ENCODE measurements at places on chromosomes 1 and 21. TPM values are rescaled to one million over a fixed set of nuclear protein-coding genes. Genes with fewer than 3 reads are reported as not detected.

Gene TPTE
- total RNA-seq = not detected

Gene SYCP1
- not detected for total RNA-seq

DNA sequence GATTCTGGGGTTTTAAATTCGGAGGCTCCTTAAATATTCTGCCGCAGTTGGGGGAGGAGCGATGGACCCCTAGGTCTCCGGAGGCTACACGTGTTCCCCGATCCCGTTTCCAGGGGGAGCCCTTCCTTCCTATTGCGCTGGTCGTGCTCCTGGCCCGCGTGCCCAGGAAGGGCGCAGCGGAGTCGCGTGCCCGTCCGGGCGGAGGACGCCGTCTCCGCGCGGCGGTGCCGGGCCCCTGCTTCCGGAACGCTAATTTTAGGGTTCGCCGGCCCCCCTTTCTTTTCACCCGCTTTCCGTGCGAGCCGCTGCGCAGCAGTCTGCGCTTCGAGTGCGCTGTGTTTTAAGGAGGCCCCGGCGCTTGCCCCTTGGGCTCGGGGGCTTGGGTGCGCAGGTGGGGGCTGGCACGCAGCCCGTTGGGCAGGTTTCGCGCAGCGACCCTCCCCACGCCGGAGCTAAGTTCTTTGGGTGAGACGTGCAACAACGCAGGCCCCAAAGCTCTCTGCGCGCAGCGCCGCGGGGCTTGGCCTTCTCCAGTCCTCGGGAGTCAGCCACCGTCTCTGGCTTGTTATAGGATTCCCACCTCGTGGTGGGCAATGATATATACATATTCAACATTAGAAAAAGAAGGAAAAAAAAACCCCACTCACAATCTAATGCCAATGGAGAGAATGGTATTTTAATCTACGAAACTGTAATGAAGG, 43.5 kb upstream of the DNAJC6 start:
- peak; percentile 48 for DNase-seq
- H3K36me3 ChIP-seq = no peaks in the 10 kb centered on the region
- peaks cover 21% of the 10 kb centered on the region for H3K4me1 ChIP-seq
- peak overlapping the region; percentile 51 for H3K27ac ChIP-seq
- H3K4me3 ChIP-seq = peak overlapping the region; percentile 65

Gene AGMAT
- 17.6 TPM for total RNA-seq

DNA sequence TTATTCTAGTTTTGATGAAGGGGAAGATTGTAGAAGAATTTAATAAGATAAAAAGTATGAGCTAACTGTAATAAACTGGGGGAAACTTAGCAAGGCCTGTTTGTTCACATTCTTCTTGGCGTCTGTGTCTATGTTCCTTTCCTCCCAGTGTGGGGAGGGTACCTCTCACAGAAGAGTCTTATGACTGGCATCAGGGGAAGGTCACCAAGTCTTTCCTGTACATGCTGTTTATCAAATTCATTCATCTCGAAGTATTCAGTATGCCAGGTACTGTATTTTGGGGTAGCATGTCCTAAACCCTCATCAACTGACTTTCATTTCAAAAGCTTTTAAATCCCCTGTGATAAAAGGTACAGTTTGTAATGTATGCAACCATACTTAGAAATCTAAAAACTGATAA, 78.4 kb downstream of the HS2ST1 start:
- no peak for DNase-seq
- no peaks in the 10 kb centered on the region for H3K27me3 ChIP-seq
- H3K36me3 ChIP-seq = no peaks in the 10 kb centered on the region
- H3K4me1 ChIP-seq = no peaks in the 10 kb centered on the region

GRCh38 chr1:24861821-24862727, 68.0 kb downstream of the RUNX3 start:
- H3K4me3 ChIP-seq = no peak overlapping the region
- DNase-seq = no peak
- H3K27ac ChIP-seq = no peak overlapping the region
- H3K4me1 ChIP-seq = no peaks in the 10 kb centered on the region
- H3K36me3 ChIP-seq = no peaks in the 10 kb centered on the region

- no peaks in the 10 kb centered on the region for H3K4me1 ChIP-seq
- no peak for DNase-seq
- H3K36me3 ChIP-seq = no peaks in the 10 kb centered on the region
- H3K27me3 ChIP-seq = peaks cover under 1% of the 10 kb centered on the region
- no peak overlapping the region for H3K27ac ChIP-seq
Measured at GRCh38 chr1:3060127-3060526, 8.9 kb upstream of the PRDM16 start.

Gene RCAN3
- total RNA-seq = 96.8 TPM

- peaks cover 3% of the 10 kb centered on the region for H3K4me1 ChIP-seq
- H3K27ac ChIP-seq = no peak overlapping the region
- no peak overlapping the region for H3K4me3 ChIP-seq
- DNase-seq = peak; percentile 37
- H3K36me3 ChIP-seq = no peaks in the 10 kb centered on the region
Measured at GRCh38 chr1:100868364-100868995, 26.2 kb downstream of the EXTL2 start.

DNA sequence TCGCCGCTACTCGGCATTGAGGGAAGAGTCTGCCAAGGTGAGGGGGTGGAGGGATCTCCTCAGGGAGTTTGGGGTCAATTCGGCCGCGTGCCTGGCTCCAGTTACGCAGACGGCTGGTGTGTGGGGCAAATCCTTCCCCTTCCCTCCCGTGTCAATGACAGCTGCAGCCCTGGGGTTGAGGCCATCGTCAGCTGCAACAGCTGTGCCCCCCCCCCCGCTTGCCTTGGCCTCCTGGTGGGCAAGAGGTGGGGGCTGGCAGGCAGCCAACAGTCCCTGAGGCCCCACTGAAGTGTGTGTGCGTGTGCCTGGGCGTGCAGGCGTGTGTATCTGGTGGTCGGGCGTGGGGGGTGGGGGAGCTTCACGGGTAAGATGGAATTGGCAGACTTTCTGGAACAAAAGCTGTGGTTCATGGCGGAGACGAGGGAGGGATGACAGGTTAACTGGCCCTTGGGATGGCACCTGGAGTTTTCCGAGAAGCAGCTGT, 25.6 kb downstream of the PPFIA4 start:
- H3K27me3 ChIP-seq = no peaks in the 10 kb centered on the region
- no peak overlapping the region for H3K27ac ChIP-seq
- peaks cover 2% of the 10 kb centered on the region for H3K4me1 ChIP-seq
- DNase-seq = no peak

DNA sequence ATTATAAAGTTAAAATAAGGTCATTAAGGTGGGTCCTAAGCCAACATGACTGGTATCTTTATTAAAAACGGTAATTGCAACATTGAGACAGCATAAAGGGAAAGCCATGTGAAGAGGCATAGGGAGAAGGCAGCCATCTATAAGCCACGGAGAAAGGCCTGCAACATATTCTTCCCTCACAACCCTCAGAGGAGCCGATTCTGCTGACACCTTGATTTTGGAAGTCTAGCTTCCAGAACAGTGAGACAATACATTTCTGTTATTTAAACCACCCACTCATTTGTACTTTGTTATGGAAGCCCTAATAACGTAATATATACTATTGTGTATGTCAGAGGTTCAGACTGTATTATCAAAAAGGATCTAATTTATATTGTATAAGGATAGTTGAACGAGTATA, 190.8 kb downstream of the PDE4B start:
- no peaks in the 10 kb centered on the region for H3K36me3 ChIP-seq
- peaks cover 16% of the 10 kb centered on the region for H3K27me3 ChIP-seq
- no peaks in the 10 kb centered on the region for H3K4me1 ChIP-seq
- no peak overlapping the region for H3K27ac ChIP-seq
- H3K4me3 ChIP-seq = no peak overlapping the region
- DNase-seq = no peak

Gene FALEC
- total RNA-seq = 0.64 TPM

Gene PRKAA2
- total RNA-seq = not detected

Gene FAM163A
- total RNA-seq = not detected

Gene C1orf52
- 26.4 TPM for total RNA-seq

Gene SERTAD4
- total RNA-seq = not detected

DNA sequence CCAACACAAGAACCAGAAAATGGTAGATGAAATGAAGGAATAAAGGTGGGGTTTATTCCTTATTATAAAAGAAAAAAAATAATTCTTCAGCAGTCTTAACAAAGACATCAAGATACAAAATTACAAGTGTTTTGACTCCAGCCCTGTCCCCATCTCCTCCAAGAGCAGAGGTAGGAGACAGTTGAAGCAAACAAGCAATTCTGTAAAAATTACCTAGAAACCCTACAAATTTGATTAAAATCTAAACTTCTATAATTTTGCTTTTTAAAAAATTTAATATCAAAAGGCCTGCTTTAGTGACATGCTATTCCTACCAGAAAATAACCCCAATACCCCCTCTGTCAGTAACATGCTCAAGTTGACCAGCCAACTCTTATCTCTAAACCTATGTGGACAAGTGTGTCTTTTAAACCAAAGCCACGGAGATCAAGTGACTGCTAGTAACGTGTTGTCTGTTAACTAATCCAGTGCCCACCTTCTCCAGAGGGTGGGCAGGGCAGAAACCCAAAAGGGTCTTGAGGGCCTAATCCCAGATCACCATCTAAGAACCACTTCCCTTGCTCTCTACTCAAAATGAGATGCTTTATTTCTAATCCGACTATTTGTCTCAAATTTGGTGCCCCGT, 8.4 kb downstream of the GLUL start:
- DNase-seq = no peak
- no peak overlapping the region for H3K4me3 ChIP-seq
- no peak overlapping the region for H3K27ac ChIP-seq

- H3K4me1 ChIP-seq = peaks cover 77% of the 10 kb centered on the region
- H3K27me3 ChIP-seq = no peaks in the 10 kb centered on the region
- peak overlapping the region; percentile 86 for H3K27ac ChIP-seq
- no peaks in the 10 kb centered on the region for H3K36me3 ChIP-seq
- peak; percentile 93 for DNase-seq
Measured at GRCh38 chr1:203273206-203273868, 32.0 kb upstream of the BTG2 start.

GRCh38 chr1:21497466-21498061, 11.7 kb upstream of the ALPL start:
- H3K4me1 ChIP-seq = no peaks in the 10 kb centered on the region
- no peak overlapping the region for H3K27ac ChIP-seq
- peaks cover 9% of the 10 kb centered on the region for H3K27me3 ChIP-seq
- H3K4me3 ChIP-seq = no peak overlapping the region
- no peaks in the 10 kb centered on the region for H3K36me3 ChIP-seq

GRCh38 chr1:66373157-66373591, 160.8 kb upstream of the SGIP1 start:
- peaks cover 63% of the 10 kb centered on the region for H3K4me1 ChIP-seq
- H3K27ac ChIP-seq = peak overlapping the region; percentile 88
- H3K27me3 ChIP-seq = no peaks in the 10 kb centered on the region
- H3K36me3 ChIP-seq = peaks cover 62% of the 10 kb centered on the region

GRCh38 chr1:7727809-7728471, 43.2 kb upstream of the VAMP3 start:
- no peak overlapping the region for H3K4me3 ChIP-seq
- no peak overlapping the region for H3K27ac ChIP-seq
- H3K27me3 ChIP-seq = peaks cover 4% of the 10 kb centered on the region
- peaks cover 6% of the 10 kb centered on the region for H3K4me1 ChIP-seq
- H3K36me3 ChIP-seq = no peaks in the 10 kb centered on the region

GRCh38 chr1:75115654-75116053, 18.5 kb upstream of the LHX8 start:
- no peak overlapping the region for H3K4me3 ChIP-seq
- no peaks in the 10 kb centered on the region for H3K4me1 ChIP-seq
- no peak for DNase-seq
- H3K36me3 ChIP-seq = no peaks in the 10 kb centered on the region
- H3K27ac ChIP-seq = no peak overlapping the region
- H3K27me3 ChIP-seq = no peaks in the 10 kb centered on the region

- DNase-seq = no peak
- H3K27ac ChIP-seq = no peak overlapping the region
- peaks cover 4% of the 10 kb centered on the region for H3K36me3 ChIP-seq
- H3K4me1 ChIP-seq = peaks cover 14% of the 10 kb centered on the region
Measured at GRCh38 chr1:43373066-43373940, 5.5 kb upstream of the ELOVL1 start.

DNA sequence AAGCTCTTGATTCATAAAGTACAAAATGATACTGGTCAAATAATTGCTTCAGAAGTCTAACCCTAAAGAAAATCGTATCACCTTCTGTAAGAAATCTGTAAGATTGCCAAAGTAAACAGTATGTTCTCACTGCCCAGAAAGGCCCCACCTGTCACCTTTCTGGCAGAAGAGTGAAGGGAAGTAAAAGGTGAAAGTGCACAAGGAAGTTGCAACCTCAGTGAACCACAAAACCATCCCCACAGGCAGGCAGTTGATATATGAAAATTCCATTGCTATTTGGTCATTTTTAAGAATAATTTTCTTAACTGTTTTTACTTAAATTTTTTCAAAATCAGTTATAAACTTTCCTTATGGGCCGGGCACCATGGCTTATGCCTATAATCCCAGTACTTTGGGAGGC, 48.5 kb upstream of the FBXO28 start:
- H3K36me3 ChIP-seq = no peaks in the 10 kb centered on the region
- H3K4me1 ChIP-seq = peaks cover 7% of the 10 kb centered on the region
- H3K27me3 ChIP-seq = peaks cover 5% of the 10 kb centered on the region

Gene OPRD1
- not detected for total RNA-seq

DNA sequence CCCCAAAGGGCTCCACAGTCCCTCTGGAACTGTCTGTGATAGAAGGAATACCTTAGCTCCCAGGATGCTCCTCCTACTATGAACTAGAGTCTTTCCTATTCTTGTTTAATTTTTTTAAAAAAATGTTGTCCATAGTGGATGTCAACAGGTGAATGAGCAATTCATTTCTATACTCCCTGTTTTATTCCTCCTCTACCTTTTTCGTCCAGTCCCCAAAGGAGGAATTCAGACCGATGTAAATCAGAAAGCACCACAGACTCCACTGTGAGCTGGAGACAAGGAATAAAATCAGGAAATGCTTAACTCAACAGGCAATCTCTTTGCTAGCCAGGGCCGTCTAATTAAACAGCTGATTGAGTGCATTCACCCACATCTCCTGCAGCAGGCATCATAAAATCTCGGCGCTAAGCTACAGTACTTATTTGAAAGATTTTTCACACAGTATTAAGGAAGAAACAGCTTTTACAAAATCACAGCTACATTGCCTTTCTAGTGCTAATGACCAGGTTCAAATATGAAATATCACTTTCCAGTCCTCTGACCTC, 381.6 kb downstream of the SIPA1L2 start:
- peaks cover 47% of the 10 kb centered on the region for H3K27me3 ChIP-seq
- no peak overlapping the region for H3K27ac ChIP-seq
- H3K4me1 ChIP-seq = peaks cover 3% of the 10 kb centered on the region
- H3K36me3 ChIP-seq = no peaks in the 10 kb centered on the region
- H3K4me3 ChIP-seq = no peak overlapping the region

Measured in activated CD4-positive, alpha-beta T cell treated with anti-CD3 and anti-CD28 coated beads, Interleukin-2, amount 10 ng/mL, durations not matched to agents 7 days and 5 days (primary cell).